ENCODE measurements at places on chromosomes 6 and 20. TPM values are rescaled to one million over a fixed set of nuclear protein-coding genes. Genes with fewer than 3 reads are reported as not detected.

ZNF337 gene
- 22.6 TPM for total RNA-seq

POFUT1 gene
- total RNA-seq = 25.5 TPM

DNA sequence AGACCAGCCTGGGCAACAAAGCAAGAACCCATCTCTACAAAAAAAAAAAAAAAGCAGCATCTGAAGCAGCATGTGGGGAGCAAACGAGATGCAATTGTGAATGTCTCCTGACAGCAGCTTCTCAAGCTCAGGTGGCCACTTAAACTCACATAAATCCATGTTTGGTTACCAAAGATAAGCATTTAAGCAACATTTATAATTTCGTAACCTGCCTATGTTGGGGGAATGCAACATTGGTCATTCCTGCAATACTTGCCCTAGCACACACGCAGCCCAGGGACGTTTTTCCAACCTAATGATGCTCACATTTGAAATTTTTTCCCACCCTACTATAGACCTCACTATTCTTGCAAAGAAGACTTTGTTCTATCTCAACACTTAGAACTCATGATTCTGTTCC lies 113.3 kb downstream of the ZFP64 start:
- DNase-seq = no peak

DNA sequence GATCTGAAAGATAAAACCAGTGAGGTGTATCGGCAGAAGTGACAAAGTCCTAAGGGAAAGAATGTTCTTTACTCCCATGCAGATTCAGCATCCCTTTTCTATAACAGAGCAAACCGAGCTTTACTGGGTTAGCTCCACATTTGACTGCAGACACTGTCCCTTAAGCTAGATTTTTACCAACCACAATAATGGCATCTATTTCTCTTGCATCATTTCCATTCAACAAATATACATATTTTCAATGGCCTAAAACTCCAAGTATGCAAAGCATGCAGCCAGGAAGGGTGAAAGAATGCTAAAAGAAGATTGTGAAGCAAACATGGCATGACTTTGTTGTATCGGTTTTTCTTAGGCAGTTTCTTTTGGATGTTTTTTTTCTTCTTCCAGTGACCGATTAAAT lies 255.4 kb downstream of the OGFRL1 start:
- DNase-seq = no peak

GRCh38 chr6:93176070-93176469 lies 243.3 kb downstream of the EPHA7 start:
- peak; percentile 14 for DNase-seq

- DNase-seq = no peak
Measured at GRCh38 chr6:68779366-68779765, 144.3 kb downstream of the ADGRB3 start.

Measured in muscle of leg (tissue), 16 donors.